ENCODE measurements at places on chromosomes 7 and 10.

GRCh38 chr7:95861041-95861440, 88.7 kb downstream of the DYNC1I1 start:
- DNase-seq, result no peak

- no peak for DNase-seq
Observed at GRCh38 chr7:151371266-151371665, 29.7 kb downstream of the NUB1 start.

DNA sequence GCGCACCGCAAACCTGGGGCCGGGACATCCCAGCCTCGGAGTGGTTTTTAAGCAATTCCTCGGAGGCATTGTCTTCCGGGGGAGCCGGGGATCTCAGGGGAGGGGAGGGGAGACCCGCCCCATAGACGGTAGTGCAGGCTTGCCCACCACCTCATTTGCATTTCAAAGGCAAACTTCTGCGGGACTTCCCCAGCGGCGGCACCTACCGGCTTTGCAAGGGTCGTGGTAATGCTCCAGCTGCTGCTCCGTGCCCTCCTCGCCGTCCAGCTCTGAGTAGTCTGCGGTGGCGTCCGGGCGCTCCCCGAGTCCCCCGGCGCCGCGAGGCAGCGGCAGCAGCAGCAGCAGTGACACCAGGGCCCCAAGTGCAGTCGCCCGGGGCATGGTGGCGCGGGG, 425 bp downstream of the TLL2 start:
- no peak for DNase-seq

DNA sequence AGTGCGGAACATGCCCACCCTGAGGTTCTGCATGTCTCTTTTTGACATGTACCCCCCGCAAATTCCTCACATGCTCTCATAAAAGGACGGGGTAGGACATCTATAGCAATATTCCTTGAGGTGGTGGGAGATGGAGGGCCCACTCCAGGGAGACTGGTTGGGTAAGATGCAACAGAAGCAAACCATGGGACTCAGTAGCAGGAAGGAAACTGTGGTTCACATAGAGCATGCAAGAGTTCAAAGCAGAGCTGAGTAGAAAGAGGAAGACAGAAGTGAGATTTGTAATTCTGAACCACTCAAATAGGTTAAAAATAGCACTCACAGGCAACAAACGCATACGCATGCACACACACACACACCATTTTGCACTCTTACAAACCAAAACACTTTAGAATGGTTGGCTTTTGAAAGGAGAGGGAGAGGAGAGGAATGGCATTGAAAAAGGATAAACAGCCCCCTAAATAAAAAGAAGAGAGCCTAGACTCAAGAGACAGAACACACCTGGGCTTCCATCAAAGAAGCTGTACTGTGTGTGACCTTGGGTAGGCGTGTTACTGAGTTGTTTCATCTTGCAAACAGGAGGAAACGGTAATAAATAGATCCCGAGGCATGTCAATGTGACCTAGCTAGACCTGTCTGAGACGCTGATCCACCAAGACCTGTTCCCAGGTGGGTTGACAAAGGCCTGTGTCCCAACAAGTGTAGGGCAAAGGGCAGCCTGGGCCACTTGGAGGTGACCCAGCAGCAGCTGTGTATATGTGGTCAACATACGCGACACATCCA, 77.6 kb upstream of the LRRC4 start:
- no peak for DNase-seq

- peak; percentile 81 for DNase-seq
Observed at GRCh38 chr10:28291881-28292297, 11.0 kb downstream of the MPP7 start.

DNA sequence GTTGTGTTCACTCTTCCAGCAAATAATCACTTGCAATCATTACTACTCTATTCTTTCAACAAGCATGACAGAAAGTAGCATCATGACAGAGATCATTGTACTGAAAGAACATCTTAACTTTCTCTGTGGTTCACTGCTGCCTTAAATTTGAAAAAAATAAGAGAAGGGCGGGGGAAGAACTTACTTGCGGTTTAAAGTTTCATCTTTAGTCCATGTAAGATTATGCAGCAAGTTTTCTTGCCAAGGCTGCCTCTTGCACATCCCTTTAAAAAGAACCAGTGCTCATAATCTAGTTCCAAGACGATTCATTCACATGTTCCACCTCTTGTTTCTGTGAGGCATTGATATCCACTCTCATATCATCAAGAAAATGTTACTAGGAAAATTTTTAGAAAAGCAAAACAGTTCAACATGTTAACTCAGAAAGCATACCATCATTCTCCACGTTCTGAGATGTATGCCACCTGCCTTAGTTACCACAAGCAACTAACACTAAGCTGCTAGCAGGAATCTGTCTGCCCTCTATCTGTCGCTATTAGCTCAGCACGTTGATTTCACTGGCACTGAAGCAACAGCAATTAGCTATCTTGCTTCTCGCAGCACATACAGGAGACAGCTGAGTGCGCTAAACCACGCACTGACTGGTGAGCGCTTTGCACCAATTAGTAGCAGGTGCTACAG, at the start of gene PCDH15:
PCDH15 (minus strand) TSS at position 491 of the 681 bp plus-strand sequence. CDS start 136,969 bp downstream, outside the sequence.
- DNase-seq, result no peak

GRCh38 chr10:12539350-12540164, 190.2 kb downstream of the CAMK1D start:
- DNase-seq, result no peak

DNA sequence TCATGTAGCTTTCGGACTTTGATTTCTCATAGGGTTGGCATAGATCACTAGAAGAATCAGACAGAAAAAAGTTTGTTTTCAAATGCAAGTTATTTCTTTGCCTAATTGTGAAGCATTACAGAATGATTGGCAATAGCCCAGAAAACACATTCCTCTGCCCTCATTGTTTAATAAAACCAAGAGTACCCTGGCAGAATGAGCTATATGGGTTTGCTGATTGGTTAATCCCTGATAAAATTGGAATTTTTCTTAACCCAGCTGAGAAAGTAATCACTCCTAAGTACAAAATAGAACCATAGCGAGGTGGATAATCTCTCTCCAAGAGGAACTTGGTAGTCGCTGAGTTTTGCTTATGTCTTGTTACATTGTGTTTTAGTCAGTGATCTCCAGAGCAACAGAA, 30.9 kb upstream of the CREB5 start:
- DNase-seq, result no peak

DNA sequence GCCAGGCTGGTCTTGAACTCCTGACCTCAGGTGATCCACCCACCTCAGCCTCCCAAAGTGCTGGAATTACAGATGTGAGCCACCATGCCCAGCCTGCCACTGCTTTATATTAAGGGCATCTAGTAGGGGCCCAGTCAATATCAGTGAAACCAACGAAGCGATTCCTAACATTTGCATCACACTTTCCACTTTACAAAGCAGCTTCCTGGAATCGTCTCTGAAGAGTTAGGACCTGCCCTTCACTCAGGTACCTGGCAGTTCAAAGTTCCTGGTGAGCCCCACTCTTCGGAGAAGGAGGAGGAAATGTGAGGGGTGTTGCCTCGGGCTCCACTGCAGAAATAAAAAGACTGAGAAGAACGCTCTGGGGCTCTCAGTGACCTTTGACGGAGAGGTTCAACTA, 31.1 kb upstream of the EZH2 start:
- DNase-seq, result peak; percentile 46

All from stimulated activated CD4-positive, alpha-beta T cell treated with anti-CD3 and anti-CD28 coated beads, Interleukin-1b, Interleukin-23, amount 100 ng/mL, for 48 hours (primary cell).